ENCODE measurements at places on chromosomes 1 and 21.
A peak's percentile ranks its signal among the peaks of the same experiment; 100 is the strongest.

DNA sequence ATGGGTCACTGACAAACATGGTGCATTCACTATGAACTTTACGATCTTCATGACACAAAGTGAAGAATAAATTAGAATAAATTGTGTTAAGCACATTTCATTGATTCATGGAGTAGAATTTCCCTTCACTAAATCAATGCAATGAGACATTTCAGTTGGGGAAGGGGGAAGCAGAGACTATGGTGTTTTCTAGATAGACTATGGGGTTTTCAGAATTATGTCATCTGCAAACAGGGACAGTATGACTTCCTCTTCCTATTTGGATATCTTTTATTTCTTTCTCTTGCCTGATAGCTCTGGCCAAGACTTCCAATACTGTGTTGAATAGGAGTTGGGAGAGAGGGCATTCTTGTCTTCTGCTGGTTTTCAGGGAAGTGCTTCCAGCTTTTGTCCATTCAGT lies 80.0 kb upstream of the C1orf105 start:
- DNase-seq: no peak

DNA sequence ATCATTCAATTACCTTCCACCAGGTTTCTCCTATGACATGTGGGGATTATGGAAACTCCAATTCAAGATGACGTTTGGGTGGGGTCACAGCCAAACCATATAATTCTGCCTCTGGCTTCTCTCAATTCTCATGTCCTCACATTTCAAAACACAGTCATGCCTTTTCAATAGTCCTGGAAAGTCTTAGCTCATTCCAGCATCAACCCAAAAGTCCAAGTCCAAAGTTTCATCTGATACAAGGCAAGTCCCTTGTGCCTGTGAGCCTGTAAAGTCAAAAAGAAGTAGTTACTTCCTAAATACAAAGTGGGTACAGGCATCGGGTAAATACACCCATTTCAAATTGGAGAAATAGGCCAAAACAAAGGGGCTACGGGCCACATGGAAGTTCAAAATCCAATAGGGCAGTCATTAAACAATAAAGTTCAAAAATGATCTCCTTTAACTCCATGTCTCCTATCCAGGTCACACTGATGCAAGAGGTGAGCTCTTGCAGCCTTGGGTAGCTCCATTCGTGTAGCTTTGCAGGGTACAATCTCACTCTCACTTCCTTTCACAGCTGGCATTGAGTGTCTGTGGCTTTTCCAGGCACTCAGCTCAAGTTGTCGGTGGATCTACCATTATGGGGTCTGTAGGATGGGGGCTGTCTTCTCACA lies 112.9 kb downstream of the FCRL5 start:
- no peak for DNase-seq

GRCh38 chr1:23367451-23367790 lies 2.2 kb downstream of the ZNF436 start:
- DNase-seq: no peak

DNA sequence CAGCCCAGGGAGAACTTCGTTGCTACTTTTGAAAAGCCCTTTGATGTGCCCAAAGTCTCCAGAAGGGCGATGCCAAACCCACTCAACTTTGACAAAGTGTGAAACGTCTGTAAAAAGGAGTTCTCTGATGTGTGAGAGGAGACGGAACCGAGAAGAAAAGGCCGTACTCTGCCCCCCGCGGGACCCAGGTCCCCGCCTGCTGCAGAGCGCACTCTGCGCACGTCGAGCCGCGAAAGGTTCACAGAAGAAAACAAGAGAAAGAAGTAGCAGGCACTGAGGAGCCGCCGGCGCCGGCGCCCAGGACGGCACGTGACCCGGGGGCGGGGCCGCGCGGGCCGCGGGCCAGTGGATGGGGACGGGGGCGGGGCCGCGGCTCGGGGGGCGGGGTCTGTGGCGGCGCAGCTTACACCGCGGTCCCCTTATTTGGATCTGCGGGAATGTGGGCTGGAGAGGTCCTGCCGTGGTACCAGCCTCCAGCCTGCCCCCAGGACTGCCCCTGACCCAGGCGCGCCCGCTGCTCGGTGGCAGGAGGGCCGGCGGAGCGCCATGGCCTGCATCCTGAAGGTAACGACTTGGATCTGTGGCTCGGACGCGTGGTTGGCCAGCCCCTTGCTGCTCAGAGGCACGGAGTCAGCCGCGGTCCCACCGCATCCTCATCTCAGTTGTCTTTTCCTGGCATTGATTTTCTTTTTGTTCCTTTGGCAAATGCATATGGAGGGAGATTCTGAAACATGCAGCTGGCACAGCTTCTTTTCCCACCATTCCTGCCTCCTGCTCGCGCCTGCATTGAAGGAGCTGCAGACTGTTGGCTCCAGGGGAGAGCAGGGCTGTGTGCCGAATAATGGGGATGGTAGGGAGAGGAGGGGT lies at the start of gene ST6GALNAC3:
TSS of gene ST6GALNAC3 (plus strand) at position 426 of the 867 bp plus-strand sequence.
- peak; percentile 25 for DNase-seq

GRCh38 chr1:82034812-82035211 lies 234.1 kb downstream of the ADGRL2 start:
- no peak for DNase-seq

DNA sequence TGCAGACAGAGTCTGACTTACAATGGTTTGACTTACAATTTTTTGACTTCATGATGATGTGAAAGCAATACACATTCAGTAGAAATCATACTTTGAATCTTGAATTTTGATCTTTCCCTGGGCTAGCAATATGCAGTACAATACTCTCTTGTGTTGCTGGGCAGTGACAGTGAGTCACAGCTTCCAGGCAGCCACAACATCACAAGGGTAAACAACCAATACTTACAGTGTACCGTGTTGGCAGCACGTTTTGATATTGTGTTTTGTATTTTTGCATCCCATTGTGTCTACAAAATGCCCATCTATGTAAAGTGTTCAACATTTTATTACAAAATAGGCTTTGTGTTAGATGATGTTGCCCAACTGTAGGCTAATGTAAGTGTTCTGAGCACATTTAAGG lies 150.9 kb downstream of the NTMT2 start:
- DNase-seq: no peak

DNA sequence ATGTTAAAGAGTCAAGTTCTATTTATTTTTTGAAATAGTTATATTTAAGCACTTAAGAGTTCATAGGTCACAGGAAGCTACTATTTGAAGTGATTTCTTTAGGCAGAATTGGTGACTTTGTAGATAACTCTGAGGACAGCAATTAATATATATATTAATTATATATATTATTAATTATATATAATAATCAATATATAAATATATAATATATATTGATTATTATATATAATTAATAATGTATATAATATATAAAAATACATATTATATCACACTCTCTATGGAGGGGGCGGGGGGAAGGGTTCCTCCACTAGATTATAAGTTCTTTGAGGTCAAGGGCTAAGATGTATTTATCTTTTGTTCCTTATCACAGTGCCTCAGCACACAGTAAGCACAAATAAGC lies 308.6 kb downstream of the KCTD3 start:
- no peak for DNase-seq

GRCh38 chr1:117959364-117959763 lies 29.8 kb downstream of the WDR3 start:
- DNase-seq: no peak

- DNase-seq: no peak
Observed at GRCh38 chr1:29811727-29812407, 575.5 kb downstream of the PTPRU start.

GRCh38 chr1:62070384-62071011 lies 124.2 kb upstream of the L1TD1 start:
- DNase-seq: no peak

Measured in effector memory CD4-positive, alpha-beta T cell (primary cell).